ENCODE measurements at places on chromosomes 4 and X. TPM values are rescaled to one million over a fixed set of nuclear protein-coding genes. Genes with fewer than 3 reads are reported as not detected.

Gene SPANXD
- not detected for polyA plus RNA-seq

Gene XAGE2
- not detected for polyA plus RNA-seq

Gene MAGEB1
- polyA plus RNA-seq: not detected

Gene FDCSP
- 0.29 TPM for polyA plus RNA-seq

Gene MAGEA6
- polyA plus RNA-seq: not detected

Gene RASSF6
- polyA plus RNA-seq: 1.2 TPM

Gene FSTL5
- polyA plus RNA-seq: not detected

Gene SASH3
- polyA plus RNA-seq: 2.1 TPM

Gene PCSK1N
- polyA plus RNA-seq: 0.31 TPM

Gene CSAG3
- polyA plus RNA-seq: not detected

Gene ATP8A1
- 2.5 TPM for polyA plus RNA-seq

Gene SERTM2
- not detected for polyA plus RNA-seq

Gene PNMA6F
- not detected for polyA plus RNA-seq

Gene HPSE
- polyA plus RNA-seq: 16.7 TPM

Gene CYBB
- 0.67 TPM for polyA plus RNA-seq

Gene LARP1B
- 11.0 TPM for polyA plus RNA-seq

Measured in esophagus (tissue), 2 donors.